ENCODE measurements at places on chromosomes 1 and 21.

DNA sequence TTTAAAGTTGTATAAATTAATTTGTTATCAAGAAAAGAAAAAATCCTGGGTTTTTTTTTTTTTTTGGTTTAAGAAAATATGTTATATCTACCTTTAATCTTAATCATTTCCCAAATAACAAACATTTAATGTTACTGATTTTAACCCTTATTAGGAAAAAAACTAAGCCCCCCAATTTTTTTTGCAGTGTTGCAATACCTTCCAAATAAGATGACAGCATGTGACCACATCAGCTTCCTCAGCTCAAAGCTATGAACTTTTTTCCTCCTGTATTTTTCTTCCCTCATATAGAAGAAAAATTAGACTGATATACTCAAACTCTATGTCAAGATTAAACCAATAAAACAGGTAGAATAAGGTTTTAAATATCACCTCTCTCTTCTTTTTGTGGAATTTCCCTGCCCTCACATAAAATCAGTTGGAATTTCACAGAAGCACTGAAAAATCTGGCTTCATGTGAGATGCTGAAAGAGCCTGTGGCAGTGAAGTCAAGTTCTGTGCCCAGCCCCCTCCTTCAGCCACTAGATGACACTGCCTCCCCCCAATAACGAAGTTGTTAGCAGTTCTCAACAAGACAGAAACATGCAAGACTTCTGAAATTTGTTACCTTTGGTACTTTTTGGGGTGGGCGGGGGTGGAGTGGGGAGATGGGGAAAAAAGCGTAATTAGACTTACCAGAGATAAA, 9.6 kb upstream of the SMYD2 start:
- DNase-seq: no peak

GRCh38 chr1:153122831-153123421, 9.6 kb upstream of the SPRR2F start:
- DNase-seq: no peak

GRCh38 chr1:117209094-117209493, 1.6 kb downstream of the VTCN1 start:
- DNase-seq: no peak

DNA sequence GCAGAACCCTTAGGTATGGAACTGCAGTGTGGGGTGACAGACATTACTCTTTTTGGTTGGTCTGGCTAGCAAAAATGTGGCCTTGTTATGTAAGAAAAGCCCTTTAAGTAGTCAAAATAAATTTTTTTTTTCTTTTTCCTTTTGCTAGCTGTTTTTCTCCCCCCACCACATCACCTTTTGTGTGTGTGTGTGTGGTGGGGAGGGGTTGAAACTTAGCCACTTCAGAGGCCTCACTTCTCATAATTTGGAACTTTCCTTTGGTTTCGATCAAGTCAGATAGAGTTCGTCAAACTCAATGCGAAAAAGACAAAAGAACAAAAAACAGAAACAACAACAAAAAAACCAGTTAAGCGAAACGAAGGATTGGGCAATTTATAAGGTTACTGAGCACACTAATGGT, 1.9 kb upstream of the PRMT2 start:
- DNase-seq: no peak

DNA sequence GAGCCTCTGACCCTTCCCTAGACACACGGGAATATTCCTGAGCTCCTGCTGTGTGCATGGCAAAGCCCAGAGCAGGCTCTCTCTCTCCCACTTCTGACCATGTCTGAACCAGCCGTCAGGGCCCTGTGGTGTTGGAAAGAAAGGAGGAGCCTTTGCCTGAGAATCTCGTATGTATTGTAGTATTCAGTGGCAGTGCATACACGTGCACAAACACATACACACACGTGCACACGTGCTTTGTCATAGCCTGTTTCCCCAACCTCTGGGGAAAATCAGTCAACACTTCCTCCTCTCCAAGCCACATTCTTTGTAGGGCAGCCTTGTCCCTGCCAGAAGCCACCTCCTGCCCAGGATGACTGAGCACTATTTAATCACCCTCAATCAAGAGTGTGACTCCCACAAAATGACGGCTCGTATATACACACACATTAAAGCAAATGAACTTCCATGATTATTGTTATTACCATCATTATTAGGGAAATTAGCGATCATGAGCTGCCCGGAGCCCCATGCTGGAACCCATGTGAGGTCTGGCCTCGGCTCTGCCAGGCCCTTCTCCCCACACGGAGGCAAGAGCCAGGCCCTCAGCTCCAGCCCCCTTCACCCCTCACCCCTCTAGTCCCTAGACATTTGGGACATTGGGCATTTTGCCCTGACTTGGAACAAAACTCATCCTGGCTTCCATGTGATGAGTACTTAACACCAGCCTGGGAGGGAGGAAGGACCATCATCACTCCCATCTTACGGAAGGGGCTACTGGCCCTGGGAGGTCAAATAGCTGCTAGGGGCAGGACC, 331.9 kb downstream of the NPHP4 start:
- no peak for DNase-seq

DNA sequence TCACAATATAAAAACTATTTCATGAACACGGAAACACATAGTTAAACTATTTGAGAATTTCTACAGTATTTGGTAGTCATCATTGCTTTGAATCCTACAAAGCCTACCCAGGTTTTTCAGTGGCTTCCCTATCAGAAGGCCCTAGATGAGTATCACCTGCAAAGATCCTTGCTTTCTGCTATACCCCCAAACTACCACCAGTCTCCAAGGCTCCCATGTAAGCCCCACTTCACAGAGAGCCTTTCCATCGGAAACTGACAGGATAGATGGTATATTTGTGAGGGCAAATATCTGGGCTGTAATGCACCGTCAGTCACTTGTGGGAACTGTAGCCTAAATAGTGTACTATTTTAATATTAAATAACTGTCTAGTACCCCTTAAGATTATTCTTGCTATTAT, 674.3 kb downstream of the BRINP3 start:
- no peak for DNase-seq

Data from activated CD4-positive, CD25-positive, alpha-beta regulatory T cell (primary cell).